ENCODE measurements at places on chromosomes 11 and 22.

- DNase-seq = no peak
Measured at GRCh38 chr11:110497231-110497978, 67.7 kb downstream of the FDX1 start.

GRCh38 chr11:26712497-26712896 is 9.4 kb downstream of the SLC5A12 start:
- DNase-seq = no peak

- DNase-seq = peak; percentile 38
Measured at GRCh38 chr11:363948-364761, 5.1 kb upstream of the B4GALNT4 start.

- peak; percentile 64 for DNase-seq
Measured at GRCh38 chr11:22792497-22792896, 37.1 kb downstream of the SVIP start.

DNA sequence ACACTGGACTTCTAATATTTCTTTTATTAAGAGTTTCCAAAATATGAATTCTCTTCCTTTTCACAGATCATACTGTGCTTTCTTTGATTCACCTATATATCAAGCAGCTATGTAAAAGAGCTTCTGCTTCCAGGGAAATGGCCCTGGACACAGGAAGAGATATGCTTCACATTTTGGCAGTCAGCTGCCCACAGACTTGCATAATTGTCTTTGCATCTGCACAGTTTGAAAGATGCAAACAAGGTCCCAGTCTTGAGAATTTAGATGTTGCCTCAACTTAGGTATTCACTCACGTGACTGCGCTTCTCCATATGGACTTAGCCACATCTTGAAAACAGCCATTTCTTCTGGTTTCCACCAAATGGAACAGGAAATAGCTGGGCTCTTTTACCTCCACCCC is 92.3 kb upstream of the POU2AF2 start:
- no peak for DNase-seq

DNA sequence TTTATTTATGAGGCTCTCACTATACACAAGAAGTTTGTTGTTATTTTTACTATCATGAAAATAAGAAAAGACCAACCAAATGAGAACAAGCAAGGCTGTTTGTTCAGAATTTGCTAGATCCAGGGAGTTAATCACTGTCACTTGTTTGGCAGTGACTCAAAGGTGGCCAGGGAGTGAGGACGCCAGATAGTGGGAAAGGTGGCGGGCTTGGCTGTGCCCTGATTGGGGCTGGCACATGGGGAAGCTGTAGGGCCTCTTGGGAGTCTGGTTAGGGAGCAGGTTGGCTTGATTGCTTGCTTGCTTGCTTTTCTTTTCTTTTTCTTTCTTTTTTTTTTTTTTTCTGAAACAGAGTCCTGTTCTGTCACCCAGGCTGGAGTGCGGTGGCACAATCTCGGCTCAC is 53.1 kb upstream of the SLC22A12 start:
- no peak for DNase-seq

DNA sequence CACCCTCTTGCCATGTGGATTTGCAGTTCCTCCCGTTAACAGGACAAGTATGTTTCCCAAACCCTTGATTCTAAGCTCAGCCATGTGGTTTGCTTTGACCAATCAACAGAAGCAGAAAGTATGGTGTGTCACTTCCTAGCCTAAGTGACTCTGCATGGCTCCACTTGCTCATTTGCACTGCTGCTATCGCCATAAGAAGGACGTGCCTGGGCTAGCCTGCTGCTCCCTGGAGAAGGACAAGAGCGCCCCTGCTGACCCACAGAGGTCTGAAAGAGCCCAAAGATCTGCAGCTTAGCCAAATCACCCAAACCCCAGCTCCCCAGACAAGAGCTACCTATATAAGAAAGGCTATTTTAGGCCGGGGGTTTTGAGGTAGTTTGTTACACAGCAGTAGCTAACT is 18.0 kb downstream of the TBRG1 start:
- DNase-seq = no peak

- no peak for DNase-seq
Measured at GRCh38 chr22:37222440-37222971, 10.2 kb upstream of the SSTR3 start.

DNA sequence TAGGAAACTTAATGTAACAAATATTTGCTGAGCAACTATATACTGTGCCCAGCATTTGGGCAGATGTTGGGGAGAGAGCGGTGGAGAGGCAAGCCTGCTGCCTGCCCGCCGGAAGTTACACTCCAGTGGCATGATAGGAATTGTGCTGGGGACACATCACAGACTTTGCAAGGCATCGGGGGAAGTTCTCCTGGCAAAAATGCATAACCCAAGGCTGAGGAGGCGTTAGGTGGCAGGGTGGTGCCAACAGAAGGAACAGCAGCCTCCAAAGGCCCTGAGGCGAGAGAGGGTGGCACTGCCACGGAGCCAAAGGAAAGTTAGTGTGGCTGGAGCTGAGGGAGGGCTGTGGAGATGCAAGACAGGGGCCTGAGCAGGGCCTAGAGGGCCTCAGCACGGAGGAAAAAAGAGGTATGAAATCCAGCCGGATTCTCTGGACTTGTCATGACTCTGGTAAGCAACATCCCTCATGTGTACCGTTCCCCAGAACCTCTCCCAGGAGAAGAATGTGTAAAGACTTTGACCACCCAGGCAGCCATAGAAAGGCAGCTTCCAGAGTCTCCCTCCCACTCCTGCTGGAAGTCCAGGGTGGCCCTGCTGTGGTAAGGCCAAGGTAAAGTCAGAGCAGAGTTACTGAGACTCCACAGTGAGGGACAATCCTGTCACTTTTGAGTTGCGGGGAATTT is 76.1 kb upstream of the RAB1B start:
- DNase-seq = no peak

- no peak for DNase-seq
Measured at GRCh38 chr11:131823772-131824171, 453.4 kb downstream of the NTM start.

GRCh38 chr11:41282395-41282794 is 177.1 kb downstream of the LRRC4C start:
- peak; percentile 90 for DNase-seq

DNA sequence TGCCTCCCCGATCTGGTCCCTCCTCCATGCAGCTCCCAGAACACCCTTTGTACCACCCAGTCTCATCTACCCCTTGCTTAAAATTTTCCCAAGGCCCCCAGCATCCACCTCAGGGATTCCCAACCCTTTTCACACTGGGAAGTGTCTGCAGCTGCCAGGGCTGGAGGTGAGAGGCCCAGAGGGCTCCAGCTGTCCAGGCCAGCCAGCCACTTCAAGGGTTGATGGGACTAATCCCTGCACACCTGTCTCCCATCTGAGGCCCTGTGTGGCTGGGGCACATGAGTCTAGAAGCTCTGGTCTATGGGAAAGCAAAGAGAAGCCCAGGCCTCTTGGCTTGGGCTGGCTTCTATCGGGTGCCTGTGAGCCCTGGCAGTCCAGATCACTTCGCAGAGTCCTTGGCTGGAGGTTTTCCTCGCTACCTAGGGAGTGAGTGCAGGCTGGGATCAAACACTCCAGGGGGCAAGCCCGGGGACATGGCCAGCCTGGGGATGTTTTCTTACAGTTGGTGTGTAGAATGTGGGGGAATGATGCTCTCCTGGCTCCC is 41.1 kb upstream of the TPBGL start:
- DNase-seq = no peak

GRCh38 chr11:24064309-24064903 is 432.4 kb upstream of the LUZP2 start:
- DNase-seq = peak; percentile 75

DNA sequence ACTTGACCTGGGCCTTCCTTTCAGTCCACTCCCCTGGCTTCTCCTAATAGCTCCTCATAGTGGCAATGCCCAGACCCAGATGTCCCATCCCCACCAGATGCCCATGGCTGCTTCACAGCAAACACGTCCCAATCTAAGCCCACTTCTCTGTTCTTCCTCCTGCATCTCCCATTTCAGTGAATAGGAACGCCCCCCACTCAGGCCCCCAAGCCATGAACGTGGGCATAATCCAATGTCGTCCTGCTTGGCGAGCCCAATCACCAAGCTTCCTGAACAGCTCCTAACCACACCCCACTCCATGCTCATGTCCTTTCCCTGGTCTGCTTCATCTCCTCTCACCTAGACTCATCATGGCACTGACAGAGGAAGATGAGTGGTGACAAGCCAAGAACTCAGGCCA is 8.9 kb downstream of the IL18BP start:
- DNase-seq = no peak

DNA sequence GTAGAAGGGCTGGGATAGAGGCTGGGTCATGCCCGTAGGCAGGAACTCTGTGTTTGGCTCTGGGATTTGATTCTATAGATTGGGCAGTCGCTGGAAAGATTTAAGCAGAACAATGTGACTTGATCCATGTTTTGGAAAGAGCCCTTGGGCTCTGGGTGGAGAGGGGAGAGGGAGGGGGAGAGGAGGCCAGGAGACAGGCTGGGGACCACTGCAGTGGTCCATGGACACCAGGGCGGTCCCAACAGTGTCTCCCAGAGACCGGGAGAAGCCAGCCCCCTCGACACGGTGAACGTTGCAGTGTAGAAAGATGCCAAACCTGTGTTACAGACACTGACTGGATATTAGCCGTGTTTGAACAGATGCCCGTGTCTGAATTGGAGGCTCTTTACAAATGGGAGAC is 19.5 kb downstream of the PVALB start:
- DNase-seq = no peak

GRCh38 chr22:36383110-36383581 is 4.6 kb downstream of the MYH9 start:
- peak; percentile 70 for DNase-seq

DNA sequence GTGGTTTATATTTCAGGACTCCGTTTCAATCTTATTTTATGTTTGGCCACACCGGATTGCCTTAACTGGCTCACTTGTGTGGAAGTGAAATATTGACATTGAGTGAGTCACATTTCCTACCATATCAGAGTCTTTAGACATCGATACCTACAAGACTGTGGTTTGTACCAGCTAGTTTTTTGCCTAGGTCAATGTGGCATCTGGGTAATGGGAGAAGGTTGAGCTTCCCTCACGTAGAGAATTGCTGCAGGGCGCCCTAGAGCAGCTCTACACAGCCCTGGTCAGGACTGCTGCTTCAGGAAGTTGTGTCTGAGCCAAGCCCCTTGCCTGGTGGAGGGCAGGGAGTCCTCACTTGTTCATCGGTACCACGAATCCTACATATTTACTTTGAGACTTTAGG is 1.6 kb downstream of the GRAMD1B start:
- no peak for DNase-seq

- peak; percentile 2 for DNase-seq
Measured at GRCh38 chr11:2268729-2269600, 1.4 kb downstream of the ASCL2 start.

DNA sequence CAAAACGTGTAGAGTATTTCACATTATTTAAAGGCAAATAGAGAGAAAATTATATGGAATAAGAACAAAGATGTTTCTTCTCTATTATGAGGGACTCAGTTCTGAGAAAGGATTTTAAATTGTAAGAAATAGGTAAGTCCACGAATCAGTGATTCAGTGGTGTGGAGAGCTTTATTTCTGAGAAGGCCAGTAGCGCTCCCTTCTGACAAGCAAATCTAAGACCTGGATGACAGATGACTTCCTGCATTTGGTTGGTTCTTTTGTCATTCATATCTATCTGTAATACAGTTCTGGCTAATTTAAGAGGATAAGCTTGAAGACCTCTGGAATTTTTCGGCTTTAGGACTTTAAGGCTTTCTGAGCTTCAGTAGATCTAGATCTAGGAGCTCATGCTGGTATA is 7.0 kb downstream of the CD3E start:
- DNase-seq = no peak

DNA sequence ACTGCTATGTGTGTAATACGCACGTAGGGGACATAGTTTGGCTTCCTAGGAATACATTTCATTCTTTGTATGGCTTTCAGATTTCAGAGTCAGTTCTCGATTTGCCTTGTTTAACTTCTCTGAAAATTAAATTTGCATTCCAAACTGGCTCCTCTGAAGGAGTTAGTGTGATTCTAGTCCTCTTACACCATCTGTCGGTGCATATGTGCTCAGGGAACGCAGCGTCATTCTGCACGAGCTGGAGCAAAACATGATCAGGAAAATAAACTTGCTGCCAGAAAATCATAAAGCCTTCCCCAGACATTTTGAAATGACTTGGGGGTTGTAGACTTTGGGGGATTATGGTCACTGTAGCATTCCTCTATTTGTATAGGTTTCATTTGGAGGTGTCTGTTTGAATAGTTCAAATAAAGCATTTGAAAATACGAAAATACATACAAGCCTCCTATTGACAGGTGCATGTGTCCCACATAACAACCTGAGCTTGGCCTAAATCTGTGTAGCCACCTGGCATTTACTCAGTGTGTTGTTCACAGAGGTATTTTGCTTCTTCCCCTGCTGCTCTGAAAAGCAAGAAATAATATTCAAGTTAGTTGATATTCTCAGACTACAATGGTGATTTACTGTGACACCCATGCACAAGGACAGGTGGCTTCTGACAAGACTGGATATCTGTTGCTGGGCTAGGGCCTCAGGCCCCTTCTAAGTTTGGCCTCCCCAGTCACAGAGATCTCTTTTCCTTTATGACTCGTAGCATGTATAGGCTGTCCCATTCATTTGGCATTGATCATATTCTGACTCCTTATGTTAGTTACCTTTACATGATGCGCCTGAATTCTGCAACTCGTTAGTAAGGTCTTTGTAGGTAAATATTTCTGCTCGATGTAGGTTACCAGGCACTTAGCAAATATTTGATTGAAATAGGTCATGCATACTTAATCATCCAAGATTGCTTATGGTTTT is 81.6 kb upstream of the SORL1-AS1 start:
- peak; percentile 50 for DNase-seq

DNA sequence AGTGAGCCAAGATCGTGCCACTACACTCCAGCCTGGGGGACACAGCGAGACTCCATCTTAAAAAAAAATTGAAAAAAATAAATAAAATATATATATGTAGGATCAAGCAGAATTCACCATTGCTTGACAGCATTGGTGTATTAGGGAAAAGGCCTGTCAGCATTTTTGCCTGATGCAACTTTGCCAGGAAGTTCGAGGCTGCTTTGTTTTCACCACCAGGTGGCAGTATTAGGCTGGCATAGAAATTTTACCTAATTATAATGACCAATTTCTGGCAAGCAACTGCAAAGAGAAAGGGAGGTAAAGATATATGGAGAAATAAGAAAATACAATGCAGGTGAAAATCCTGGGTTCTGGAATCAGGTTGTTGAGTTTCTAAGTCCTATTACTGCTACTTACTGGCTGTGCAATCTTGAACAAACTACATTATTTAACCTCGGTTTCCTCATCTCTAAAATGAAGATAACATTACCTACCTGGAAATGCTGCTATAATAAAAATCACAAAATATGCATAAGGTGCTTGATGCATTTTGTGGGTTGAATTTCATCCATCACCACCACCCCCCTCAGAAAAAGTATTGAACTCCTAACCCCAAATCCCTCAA is 24.7 kb downstream of the LAYN start:
- peak; percentile 79 for DNase-seq

DNA sequence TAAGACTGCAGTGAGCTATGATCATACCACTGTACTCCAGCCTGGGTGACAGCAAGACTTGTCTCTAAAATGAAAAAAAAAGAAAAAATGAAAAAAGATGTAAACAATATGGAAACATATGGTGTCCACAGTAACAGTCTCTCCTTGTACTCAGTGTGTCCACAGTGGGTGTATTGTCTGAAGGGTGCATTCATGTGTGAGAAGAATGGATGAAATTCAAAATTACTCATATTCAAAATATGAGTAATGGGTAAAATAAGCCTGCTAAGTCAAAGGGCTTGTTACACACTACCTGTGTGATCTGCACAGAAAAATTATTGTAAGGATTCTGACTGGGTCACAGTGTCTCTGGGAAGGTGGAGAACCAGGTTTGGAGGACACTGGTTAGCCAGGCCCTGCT is 26.9 kb downstream of the PPFIA1 start:
- DNase-seq = peak; percentile 41

GRCh38 chr11:61881397-61881796 is 9.9 kb downstream of the FADS3 start:
- no peak for DNase-seq

GRCh38 chr11:111148953-111149352 is 96.6 kb upstream of the POU2AF2 start:
- peak; percentile 28 for DNase-seq
